Stromal cell of bone marrow (primary cell): ENCODE measurements at places on chromosomes 12 and 14.

DNA sequence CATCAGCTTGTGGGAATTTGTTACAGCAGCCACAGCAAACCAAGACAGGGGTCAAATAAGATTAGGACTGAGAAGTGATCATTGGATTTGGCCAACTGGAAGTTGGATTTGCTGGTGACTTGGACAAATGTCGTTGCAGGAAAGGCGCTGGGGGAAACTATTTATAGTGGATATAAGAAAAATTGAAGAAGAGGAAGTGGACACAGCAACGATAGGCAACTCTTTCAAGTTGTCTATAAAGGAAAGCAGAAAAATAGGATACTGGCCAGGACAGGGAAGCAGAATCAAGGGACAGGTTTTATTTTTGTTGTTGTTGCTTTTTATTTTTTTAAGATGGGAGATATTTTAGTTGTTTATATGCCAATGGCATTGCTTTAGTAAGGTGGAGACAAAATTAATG, 56.2 kb upstream of the RTRAF start:
- no peak for DNase-seq

- no peak for DNase-seq
These were observed at the start of gene BHLHE41 for GRCh38 chr12:26124446-26125399. BHLHE41 (minus strand) TSS chr12:26125037; CDS start chr12:26124779, 258 bp downstream.

DNA sequence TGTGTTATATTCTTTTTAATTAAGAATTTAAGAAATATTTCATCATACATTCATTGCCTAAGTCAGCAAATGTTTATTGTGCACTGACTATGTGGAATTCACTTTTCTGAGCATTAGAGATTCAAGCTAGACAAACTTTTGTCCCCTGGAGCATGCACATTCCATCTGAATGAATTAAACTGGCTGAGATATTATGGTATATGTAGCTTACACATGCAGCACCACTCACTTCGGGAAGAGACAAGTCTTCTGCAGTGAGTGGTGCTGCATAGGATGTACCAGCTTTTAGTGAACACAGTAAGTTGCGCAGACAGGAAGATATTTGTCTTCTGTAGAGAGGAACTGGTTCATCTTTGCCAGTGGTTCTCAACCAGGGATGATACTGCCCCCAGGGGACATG, 318.4 kb downstream of the SYT1 start:
- no peak for DNase-seq

DNA sequence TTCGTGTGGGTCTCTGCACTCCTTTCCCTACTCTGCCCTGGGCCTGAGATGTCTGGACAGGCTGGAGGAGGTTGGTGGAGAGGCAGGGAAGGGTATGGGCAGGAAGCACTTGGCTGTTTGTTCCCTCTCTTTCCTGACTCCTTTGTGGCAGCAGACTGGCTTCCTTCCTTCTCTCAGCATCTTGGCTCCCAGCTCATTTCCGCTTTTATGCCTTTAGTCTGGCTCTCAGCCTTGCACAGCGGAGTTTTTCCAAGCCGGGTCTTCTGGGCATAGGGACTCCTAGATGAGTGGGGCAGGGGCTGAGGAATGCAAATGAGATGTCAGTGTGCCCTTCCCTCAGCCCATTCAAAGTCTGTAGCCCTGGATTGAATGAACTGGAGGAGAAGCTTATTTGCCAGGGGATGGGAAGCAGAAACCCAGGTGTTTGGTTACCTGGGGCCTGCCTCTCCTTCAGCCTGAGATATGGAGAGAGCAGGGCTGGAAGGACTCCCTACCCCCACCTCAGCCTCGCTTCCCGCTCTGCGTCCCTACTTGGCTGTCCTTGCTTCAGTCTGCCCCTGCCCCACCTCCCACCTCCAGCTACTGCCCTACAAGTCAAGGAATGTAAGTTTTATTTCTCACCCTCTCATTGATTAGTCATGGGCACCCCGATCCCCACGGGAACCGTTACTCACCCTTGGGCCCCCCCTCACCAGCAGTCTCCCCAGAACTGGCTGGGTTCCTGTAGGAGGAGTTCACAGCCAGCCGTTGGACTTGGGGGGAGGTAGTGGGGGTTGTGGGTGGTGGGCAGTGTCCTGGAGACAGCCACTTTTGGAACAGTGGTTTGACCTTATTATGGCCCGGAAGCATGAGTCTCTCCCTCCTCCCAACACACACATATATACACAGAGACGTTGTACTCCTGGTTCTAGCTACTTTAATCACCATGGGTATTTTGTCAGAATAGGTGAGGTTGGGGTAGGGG, 9.3 kb upstream of the ITGA5 start:
- DNase-seq: peak; percentile 81

GRCh38 chr14:57761800-57762199, 104.1 kb downstream of the SLC35F4 start:
- no peak for DNase-seq

GRCh38 chr12:6182279-6182898, 17.8 kb upstream of the CD9 start:
- DNase-seq: peak; percentile 73

DNA sequence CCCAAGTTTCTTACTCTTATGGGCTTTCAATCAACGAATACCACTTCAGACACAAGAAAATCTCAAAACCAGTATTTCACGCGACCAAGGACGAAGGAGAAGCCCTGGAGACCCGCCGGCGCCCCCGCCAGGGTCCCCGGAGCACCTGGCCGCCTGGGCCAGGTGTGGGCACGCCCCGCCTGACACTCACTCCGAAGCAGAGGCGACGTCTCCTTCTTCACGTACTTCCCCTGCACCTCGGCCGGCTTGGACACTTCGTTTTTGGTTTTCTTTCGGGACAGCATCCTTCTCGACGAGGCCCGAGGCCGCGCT, 466 bp downstream of the SAV1 start:
- no peak for DNase-seq

DNA sequence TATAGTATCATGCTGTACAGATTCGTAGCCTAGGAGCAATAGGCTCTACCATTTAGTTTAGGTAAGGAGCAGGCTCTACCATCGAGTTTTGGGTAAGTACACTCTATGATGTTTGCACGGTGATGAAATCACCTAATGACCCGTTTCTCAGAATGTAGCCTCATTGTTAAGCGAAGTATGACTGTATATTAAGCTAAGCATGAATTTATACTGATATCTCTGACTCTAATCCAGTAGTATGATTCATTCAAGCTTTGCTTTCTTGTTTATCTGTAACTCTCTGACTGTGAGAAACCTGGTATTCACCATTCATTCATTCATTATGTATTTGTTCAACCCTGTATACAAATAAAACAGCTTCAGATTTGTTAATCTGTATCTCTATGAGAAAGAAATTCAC, 283.9 kb upstream of the PRICKLE1 start:
- DNase-seq: no peak

DNA sequence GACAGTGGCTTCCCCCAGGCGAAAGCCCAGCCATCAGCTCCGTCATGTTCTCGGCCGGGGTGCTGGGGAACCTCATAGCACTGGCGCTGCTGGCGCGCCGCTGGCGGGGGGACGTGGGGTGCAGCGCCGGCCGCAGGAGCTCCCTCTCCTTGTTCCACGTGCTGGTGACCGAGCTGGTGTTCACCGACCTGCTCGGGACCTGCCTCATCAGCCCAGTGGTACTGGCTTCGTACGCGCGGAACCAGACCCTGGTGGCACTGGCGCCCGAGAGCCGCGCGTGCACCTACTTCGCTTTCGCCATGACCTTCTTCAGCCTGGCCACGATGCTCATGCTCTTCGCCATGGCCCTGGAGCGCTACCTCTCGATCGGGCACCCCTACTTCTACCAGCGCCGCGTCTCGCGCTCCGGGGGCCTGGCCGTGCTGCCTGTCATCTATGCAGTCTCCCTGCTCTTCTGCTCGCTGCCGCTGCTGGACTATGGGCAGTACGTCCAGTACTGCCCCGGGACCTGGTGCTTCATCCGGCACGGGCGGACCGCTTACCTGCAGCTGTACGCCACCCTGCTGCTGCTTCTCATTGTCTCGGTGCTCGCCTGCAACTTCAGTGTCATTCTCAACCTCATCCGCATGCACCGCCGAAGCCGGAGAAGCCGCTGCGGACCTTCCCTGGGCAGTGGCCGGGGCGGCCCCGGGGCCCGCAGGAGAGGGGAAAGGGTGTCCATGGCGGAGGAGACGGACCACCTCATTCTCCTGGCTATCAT, 663 bp downstream of the PTGER2 start:
- no peak for DNase-seq
